Activated T-cell treated with anti-CD3 and anti-CD28 coated beads for 4 hours (primary cell): ENCODE measurements at places on chromosomes 7 and 10.

DNA sequence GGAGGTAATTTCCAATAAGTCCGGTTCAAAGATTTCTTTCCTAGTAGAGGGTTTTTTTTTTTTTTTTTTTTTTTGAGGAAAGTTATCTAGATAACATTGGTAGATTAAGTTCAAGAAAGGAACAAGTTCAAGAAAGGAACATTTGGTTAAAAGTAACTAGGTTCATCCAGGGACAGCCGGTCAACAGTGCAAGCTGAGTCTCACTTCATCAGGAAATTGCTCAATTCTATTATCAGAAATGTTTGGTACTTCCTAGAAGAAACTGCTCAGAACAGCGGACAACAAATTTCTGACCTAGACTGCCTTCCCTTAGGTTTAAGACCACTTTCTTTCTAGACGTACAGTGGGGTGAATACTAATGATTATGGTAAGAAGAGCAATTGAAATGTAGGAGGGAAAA, 3.7 kb upstream of the IL2RA start:
- no peak for DNase-seq

DNA sequence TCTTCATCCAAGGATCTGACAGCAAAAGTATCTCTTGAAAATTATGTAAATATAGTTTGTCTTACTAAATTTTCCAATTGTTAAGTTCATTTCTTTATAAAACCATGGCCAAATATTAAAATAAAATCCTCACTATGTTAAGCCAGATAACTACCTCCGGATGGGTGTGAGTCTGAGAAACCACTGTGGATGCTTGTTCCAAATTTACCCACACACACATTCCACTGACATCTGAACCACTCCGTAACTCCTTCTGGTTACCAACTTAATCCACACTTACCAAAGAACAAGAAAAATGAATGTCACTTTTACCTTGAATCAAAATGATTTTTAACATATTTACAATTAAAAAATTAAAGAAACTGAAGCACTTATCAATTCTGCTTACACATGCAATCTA, 19.7 kb downstream of the CYTH3 start:
- no peak for DNase-seq

GRCh38 chr7:153475239-153475638, 577.0 kb upstream of the DPP6 start:
- no peak for DNase-seq

DNA sequence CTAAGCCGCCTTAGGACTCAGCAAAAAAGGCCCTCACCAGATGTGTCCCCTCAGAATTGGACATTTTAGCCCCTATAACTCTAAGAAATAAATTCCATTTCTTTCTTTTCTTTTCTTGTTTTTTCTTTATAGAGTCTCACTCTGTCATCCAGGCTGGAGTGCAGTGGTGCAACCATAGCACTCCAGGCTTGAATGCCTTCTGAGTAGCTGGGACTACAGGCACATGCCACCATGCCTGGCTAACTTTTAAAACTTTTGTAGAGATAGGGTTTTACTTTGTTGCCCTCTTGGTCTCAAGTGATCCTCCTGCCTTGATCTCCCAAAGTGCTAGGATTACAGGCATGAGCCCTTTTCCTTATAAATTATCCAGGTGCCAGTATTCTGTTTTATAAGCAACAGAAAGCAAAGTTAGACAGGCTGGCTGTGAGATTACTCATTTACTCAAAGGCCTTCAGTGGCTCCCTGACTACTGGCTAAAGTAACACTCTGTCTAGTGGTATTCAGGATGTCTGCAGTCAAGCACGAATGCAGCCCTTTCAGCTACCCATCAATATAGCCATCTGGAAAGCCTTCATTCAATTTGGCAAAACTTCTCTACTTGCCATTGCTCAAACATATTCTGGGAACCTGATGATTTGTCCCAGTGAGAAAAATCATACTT, 128.6 kb downstream of the ICA1 start:
- no peak for DNase-seq

DNA sequence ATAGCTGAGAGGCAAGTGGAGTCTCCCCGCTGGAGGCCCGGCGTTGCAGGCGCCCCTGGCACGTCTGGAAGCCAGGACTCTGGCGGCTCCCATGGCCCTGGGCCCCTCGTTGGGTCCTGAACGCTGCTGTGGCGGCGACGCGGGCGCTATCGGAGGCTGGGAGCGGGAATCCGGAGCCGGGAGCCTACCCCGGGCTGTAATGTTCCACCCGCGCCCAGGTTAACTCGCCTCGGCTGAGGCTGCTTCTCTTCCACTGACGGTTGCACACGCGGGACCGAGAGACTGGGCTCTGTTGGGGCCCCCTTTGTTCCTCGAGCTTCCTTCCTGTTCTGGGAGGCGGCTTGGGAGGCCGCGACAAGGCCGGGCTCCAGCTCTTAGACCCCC, 1.3 kb upstream of the HOXA5 start:
- no peak for DNase-seq

- no peak for DNase-seq
These were observed 253.8 kb downstream of the SORCS1 start for GRCh38 chr10:106910666-106911065.

GRCh38 chr10:48934672-48935501, 4.8 kb downstream of the LRRC18 start:
- DNase-seq, result no peak

- DNase-seq, result no peak
These were observed 23.2 kb upstream of the RADIL start for GRCh38 chr7:4906682-4907081.

- DNase-seq, result no peak
These were observed 27.7 kb upstream of the PHYHIPL start for GRCh38 chr10:59148701-59149100.

- DNase-seq, result no peak
These were observed 53.7 kb upstream of the CD36 start for GRCh38 chr7:80584778-80585177.

DNA sequence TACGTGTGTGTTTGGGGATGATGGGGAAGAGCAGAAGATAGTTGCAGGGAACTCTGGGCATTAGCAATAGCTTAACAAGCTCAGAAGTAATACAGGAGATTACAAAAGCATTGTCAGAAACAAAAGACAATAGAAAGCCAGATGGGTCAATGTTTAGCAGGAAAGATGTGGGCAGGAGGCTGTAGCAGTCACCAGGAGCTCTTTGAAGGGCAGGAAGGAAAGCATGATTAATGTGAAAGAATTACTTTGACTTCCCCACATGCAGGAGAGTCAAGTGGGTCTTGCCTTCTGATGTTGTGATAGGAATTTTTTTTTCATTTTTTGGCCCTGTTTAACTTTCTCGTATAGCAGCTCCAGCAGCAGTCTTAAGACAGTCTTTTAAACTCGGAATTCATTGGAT, 6.0 kb upstream of the SMNDC1 start:
- no peak for DNase-seq

DNA sequence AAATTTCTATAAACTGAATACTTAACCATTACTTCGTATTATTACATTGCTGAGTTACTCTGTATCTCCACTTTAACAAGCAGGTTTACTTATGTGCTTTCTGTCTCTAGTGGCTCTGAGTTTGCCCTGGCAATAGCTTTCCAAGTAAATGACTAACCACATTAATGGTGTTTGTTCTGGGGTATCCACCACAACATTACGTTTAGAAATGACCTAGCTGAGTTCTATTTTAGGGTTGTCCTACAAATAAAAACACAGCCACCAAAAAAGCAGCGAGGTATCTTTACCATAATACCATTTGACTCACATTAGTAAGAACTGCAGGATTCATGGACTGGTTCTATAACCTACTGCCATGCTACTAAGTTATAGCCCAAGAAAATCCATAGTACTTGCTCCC, 83.1 kb downstream of the HIBADH start:
- no peak for DNase-seq

DNA sequence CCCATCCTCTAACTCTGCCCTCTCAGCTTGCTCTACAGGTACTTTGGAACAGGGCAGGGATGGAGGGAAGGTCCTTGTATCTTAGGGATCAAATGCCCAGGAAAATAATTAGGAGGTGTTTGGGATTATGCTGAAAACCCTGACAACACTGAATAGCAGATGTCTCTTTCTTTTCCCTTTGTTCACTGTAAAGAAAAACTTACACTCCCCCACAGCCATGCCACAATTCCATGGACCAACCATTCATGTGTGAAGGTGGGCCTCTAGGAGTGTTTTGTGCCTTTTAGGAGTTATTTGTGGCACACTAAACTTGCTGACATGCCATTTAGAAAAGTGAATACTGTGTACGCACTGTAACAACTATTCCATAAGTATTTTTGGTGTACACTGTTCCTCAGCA, 108.1 kb downstream of the SNX10 start:
- DNase-seq, result no peak

- no peak for DNase-seq
These were observed 198.1 kb upstream of the PPP2R2D start for GRCh38 chr10:131702531-131703356.

DNA sequence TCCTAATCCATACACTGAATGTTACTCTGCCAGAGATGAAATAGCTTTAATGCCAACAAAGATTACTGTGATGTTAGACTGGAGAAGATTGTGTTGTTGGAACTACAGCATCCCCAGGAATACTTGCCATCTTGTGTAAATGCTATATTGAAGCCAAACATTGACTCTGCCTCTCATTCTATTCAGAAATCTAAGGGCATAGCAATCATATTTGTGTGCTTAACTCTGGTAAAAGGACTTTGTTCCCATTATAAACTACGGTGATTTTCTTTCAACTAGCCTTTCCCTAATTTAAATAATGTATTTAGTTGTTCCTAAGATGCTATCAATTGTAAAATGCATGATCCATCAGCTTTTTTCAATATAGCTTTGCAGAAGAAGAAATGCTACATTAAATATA, 498.4 kb upstream of the LRRN3 start:
- DNase-seq, result no peak

GRCh38 chr10:48199580-48200377, 74.7 kb downstream of the FRMPD2 start:
- DNase-seq, result no peak

- no peak for DNase-seq
These were observed 720.8 kb downstream of the LRMDA start for GRCh38 chr10:76152186-76152585.

DNA sequence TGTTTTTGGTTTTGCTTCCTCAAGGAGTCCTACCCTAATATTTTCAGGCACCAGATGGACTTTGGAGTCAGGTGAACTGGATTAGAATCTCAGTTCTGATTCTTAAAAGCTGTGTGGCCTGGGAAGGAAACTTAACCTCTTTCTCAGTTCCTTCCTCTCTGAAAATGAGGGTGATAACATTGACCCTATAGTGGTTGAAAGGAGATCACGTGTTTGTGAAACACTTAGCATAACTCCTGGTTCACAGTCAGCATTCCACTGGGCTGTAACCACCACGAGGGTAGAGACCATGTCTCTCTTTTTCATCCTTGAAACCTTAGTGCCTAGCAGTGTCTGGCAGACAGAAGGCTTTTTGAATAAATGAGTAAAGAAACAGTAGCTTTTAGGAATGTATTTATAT, 16.7 kb downstream of the LSMEM1 start:
- DNase-seq, result no peak

GRCh38 chr10:96337106-96337505, 21.7 kb downstream of the OPALIN start:
- no peak for DNase-seq

- DNase-seq, result no peak
These were observed 41.2 kb downstream of the ADCYAP1R1 start for GRCh38 chr7:31093282-31093681.

GRCh38 chr7:40305229-40305628, 170.4 kb downstream of the SUGCT start:
- no peak for DNase-seq

- no peak for DNase-seq
These were observed 387.8 kb downstream of the BBS9 start for GRCh38 chr7:33517191-33517590.

GRCh38 chr7:94064541-94065191, 60.5 kb upstream of the BET1 start:
- DNase-seq, result no peak

GRCh38 chr10:74072503-74072902, 74.6 kb downstream of the VCL start:
- DNase-seq, result no peak

- peak; percentile 24 for DNase-seq
These were observed 112.9 kb downstream of the COL13A1 start for GRCh38 chr10:69914398-69915214.

GRCh38 chr10:21022821-21023220, 125.7 kb upstream of the NEBL start:
- no peak for DNase-seq
